ENCODE measurements at places on chromosomes 5 and 9.

- DNase-seq: no peak
Measured at GRCh38 chr9:135147474-135147805, 60.0 kb downstream of the OLFM1 start.

DNA sequence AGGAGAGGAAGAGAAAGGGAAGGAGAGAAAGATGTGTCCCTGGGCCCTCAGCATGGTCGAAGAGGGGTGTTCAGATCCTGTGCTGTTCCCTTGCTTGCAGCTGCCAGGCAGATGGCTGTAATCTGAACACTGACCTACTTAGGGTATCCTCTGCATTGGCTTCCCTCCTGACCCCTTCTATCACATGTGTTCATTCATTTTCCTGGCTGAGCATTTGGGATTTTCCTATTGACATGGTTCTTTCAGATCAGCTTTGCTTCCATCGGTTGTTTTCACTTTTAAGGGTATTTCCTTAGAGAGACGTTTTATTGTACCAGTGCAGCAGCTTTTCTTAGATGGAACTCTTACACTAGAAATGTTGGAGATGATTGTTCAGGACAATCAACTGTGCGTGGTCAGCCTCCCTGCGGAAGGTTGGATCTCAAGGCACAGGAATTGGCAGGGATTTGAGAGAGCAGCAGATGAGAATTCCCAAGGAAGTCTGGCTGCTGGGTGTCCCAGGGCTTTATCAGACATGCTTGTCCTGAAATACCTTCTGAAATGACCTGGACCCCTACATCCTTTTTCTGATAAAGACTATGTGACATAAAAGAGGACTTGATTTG is 26.0 kb downstream of the ACTBL2 start:
- DNase-seq: no peak

GRCh38 chr9:27722866-27723265 is 149.6 kb upstream of the C9orf72 start:
- DNase-seq: no peak

- no peak for DNase-seq
Measured at GRCh38 chr5:88250010-88250409, 18.6 kb downstream of the TMEM161B start.

DNA sequence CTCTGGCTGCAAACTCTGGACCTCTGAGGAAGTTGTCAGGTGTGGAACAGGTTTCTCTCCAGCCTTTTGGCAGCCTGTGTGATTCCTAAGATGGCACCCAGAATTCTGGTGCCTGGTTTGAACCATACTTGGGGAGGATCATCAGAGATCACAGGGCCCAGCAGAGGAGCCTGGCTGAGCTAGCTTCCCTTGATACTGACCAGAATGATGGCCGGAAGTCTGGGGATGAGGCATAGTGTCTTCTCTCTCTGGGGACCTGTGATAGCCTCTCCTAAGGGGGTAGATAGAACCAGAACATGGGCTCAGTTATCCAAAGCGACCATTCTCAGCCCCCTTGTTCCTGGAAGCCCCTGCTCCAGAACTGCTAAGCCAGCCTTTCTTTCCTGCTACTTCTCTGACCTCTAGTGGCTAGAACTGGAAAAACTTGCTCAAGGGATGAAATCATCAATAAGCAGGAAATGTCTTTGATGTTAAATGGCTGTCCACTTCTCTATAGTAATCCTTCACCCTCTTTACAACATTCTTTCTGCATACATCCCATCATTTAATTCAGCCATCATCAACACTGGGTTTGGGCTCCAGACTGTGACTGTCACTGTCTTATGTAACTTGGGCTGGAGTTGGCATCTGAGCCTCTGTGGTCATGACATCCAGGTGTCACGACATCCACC is 55.1 kb downstream of the C9orf152 start:
- peak; percentile 44 for DNase-seq

DNA sequence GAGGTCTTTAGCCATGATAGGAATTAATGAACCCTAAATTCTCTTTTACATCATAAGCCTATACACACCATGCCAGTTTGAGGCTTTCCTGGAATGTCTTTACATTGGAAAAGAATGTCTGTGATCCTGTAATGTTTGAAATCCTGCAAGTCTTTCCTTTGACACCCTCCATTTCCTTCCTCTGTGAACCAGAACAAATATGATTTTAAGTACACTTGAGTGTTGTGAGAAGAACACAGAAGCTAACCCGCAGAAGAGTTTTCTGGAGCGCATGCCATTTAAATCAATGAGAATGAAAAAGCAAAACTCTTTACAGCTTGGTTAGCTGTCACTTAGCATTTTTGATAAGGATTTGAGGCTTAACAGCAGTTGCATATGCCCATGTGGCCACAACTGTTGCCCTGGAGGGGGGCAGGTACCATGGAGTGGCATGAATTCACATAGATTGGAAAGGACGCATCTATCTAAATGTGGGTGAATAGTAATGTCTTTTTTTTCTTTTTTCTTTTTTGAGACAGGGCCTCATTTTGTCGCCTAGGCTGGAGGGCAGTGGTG is 372.6 kb downstream of the KDM4C start:
- no peak for DNase-seq

GRCh38 chr5:75088648-75089047 is 36.3 kb upstream of the GCNT4 start:
- no peak for DNase-seq

GRCh38 chr9:89218040-89218928 is 39.7 kb upstream of the SHC3 start:
- no peak for DNase-seq

DNA sequence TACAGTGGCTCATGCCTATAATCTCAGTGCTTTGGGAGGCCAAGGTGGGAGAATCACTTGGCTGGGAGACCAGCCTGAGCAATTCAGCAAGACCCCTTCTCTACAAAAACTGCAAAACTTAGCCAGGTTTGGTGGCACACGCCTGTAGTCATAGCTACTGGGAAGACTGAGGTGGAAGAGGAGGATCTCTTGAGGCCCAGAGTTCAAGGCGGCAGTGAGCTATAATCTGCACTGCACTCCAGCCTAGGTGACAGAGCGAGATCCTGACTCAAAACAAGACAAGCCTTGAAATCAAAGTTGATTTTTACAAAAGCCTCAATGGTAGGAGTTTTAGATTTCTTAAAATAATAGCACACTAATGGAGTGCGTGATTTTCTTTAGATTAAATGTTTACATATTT is 14.6 kb downstream of the UBE2D2 start:
- no peak for DNase-seq

GRCh38 chr5:157819502-157820115 is 39.3 kb downstream of the CLINT1 start:
- no peak for DNase-seq

GRCh38 chr5:11898-12297 is 80.1 kb upstream of the PLEKHG4B start:
- DNase-seq: no peak

- no peak for DNase-seq
Measured at GRCh38 chr5:38285226-38285625, 26.9 kb downstream of the EGFLAM start.

DNA sequence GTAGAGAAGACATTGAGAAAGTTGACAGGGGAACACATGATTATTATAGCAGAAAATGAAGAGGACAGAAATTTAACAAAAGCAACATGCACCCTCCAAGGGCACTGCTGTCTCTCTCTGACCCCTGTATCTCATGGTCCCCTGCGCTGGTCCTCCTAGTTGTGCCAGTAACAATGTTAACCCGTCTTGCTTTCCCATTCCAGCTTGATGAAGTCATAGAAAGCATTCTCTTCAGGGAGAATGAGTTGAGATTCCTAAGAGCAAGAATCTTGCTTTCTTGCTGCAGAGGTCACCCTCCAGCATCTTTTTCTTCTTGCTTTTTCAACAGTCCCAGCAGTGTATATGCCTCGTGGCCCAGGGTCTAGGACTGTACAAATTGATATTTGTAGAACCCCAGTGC is 279.6 kb upstream of the ADAMTSL1 start:
- no peak for DNase-seq

GRCh38 chr5:59698207-59699178 is 195.0 kb downstream of the PDE4D start:
- DNase-seq: no peak

DNA sequence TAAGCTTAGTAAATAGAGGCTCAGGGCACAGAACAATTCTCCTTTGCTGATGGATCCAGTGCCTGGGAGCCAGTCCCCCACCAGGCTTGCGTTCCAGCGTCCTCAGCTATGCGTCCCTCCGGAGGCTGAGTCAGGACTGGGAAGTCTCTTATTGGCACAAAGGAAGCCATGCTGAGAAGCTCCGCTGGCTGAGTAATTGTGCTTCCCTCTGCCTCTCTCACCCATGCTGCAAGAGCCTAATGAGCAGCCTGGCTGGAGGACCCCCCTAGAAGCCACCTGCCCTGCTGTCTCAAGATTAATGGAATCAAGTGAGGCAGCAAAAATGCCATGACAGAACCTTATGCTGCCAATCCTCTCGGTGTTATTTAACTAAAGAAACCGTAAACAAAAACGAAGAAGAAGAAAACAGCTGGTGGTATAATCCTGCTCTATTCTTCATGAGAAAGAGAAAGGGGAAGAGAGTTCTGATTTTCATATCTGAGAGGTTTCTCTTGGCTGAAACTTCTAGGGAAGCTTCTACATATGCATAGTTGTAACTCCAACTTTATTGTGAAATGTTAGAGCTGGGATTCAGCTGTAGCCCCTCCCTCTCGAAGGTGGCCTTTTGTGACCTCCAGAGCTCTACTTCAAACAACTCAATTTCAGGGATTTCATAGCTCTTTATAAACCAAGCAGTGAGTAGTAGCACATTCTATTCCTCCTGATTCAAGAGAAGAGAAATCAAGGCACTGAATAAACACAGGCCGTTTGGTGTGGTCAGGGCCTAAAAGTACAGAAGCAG is 185.4 kb upstream of the SEMA6A start:
- DNase-seq: peak; percentile 9

- DNase-seq: no peak
Measured at GRCh38 chr5:15142458-15142857, 270.9 kb upstream of the ANKH start.

DNA sequence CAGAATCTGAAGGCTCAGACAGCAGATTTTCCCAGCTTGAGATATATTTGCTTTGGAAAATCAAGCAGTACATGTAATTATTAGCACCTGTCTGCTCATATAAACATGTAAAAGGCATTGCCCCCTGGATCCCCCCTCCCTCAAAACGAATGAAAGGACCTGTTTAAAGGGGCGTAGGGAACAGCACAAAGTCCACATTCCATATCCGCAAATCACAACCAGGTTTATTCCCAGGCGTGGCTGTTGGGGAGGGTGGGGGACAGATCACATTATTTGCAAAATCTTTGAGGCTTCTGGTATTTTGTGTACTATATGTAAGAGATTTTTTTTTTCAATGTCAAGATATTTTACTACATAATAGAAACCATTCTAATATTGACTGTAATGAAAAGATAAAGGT is 8.7 kb upstream of the MRPS2 start:
- DNase-seq: no peak

- DNase-seq: no peak
Measured at GRCh38 chr9:109557481-109557880, 59.4 kb upstream of the PTPN3 start.

GRCh38 chr9:97753975-97754374 is 56.8 kb upstream of the XPA start:
- no peak for DNase-seq

DNA sequence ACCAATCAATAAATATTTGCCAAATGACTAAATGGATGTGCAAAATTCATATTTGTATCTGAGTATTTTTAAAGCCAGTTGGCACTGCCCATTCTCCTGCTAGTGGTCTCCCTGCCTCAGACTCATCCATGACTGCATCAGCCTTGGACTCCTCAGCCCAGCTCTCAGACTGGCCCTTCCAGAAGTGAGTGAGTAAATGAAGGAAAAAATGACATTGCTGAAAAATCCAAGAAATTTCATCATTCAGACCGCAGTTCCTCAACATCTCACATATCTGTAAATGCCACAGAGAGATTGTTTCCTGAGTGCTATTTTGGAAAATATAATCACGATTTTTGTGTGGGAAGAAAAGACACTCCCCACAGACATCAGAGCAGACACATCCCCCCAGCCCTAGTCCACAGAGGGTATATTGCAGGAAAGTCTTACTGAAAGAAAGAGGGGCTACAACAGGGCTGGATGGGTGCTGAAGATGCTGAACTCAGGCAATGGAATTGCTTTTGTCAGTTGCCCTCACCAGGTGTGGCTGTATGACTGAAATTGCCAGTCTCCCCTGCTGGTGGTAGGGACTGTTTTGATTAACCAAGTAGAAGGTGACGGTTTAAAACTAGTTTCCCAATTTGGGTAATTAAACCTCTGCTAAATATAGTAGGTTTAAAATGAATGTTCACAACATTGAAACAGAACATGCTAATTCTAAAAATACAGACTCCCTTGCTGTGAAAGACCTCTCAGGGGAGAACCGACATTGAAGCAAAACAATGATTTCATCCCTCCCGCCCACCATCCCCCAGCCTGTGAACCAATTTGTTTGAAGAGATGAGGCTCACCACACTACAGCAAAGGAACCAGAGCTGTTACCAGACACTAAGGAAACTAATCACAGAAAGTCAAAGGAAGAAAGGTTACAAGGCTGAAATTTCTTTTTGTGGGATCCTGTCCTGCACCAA is 158.8 kb downstream of the DEPDC1B start:
- DNase-seq: no peak

DNA sequence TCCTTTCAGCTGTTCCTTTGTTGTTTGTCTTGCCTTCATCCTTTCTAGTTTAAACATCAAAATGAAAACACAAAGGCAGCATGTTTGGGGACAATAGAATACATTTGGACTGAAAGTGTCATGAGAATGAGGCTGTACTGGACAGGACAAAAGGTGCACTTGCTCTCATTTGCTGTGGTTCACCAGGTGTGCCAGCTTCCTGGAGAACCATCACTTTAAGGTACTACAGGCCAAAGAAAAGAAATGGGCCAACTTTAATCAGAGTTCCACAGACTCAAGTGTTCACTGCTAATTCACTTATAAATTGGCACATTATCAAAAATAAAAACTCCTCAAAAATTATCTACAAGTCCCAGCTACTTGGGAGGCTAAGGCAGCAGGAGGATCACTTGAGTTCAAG is 53.8 kb downstream of the ABHD17B start:
- DNase-seq: no peak

DNA sequence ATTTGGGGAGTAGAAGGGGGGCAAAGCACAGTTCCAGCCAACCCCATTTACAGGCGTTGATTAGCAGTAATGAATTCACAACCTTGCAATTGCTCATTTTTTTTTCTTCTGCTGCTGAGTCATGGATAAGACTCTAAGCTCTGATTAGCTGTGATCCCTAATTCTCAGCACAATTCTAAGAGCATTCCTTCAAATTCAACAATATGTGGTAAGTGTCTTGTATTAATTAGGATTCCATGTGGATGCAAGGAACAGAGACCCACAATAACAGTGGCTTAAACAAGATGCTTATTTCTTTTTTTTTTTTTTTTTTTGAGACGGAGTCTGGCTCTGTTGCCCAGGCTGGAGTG is 133.4 kb downstream of the PALM2AKAP2 start:
- DNase-seq: no peak

DNA sequence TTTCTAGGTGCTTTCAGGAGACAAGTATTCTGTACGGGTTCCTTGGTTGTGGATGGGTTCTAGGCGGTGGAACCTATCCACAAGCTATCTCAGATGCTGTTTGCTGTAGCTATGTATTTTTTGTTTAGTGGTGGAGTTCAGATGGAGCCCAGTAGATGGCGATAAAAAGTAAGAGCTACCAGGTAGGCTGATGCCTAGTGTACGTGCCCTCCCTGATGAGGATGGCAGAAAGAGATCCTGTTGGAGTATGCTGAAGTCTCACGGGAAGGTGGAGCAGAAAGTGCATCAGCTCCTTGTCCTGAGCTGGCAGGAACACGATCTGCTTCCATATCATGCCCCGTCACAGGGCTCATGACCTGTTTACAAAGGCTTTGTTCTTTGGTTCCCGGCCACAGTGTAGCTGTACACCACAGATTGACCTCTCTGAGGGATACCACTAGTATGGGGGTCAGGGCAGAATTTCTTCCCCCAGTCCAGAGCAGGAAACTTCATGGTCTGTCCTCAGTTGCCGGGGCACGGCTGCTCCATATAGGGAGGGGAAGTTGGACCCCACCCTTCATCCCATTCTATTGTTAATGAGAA is 12.6 kb upstream of the UGT3A2 start:
- DNase-seq: peak; percentile 34
